ENCODE measurements at places on chromosomes 7 and 10.

DNA sequence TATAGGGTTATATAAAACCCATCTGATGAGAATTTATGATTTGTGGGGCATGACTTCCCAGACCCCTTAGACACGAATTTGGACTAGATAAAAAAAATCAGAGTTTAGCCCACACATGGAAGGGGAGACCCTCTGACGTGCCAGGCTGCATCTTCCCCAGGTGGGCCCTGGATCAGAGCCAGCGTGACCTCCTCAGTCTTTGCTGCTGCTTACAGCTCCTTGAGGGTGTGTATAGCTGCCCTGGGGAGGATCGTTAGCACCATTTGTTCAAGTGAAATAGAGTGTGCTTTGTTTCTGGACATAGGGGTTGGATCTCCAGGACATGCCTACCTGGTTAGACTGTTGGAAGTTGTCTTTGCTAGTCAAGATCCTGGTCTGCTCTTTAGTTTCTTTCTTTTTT lies 54.2 kb downstream of the DOCK1 start:
- no peak for DNase-seq

GRCh38 chr7:7959979-7960670 lies 8.5 kb upstream of the GLCCI1 start:
- DNase-seq, result no peak

DNA sequence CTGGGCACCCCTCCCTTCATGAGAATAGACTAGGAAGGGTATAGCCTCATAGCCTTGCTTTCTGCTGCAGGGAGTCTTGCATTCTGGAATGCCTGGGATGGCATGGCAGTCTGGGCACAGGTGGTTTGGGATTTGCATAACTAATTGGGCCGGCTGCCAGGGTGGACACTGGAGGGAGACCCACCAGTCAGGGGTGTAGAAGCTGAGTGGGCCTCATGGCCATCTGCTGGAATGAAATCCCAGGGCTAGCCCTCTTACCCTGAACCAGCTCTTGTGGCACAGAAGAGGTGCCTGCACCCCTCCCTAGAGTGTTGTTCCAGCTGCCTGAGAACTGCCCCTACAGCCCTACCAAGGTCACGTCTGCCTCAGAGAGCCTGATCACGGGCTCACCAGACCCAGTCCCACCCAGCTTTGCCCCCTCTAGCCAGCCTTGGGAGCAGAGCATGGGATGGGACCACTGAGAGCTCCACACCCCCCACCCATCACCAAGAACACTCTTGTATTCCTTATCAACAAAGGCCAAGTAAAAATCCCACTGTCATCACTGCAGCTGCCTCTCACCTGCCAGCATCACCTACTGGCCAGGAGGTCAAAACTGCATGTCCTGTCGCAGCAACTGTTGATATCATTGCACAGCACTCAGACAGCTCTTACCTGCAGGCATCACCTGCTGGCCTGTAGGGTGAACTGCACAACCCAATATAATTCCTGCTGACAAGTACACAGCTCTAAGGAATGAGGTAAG lies 148.9 kb downstream of the ZEB1 start:
- no peak for DNase-seq

DNA sequence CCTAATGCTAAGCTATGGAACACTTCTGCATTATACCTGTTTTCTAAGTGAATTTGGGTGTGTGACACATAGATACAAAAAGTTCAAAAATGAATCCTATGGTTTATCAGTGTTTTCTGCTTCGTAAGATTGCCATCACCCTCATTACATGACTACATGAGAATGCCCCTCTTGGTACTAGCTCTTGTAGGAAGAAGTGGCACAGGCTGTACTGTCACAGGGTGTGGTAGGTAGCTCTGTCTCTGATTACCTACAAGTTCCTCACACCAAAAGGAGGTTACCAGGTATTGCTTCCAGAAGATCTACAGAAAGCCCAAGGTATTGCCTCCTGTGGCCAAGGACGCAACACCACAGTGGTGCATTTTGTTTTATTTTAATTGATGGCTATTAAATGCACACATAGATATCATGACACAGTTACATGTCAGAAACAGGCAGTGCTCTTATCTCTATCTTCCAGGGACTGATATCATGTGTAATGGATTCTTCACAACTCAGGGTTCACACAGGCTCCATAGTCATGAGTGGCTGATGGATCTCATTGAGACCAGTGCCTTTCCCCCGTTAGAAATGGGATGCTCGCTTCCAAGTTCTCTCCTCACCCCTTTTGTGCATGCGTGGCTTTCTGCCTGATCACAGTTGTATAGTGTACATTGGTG lies 6.6 kb downstream of the OPTN start:
- no peak for DNase-seq

DNA sequence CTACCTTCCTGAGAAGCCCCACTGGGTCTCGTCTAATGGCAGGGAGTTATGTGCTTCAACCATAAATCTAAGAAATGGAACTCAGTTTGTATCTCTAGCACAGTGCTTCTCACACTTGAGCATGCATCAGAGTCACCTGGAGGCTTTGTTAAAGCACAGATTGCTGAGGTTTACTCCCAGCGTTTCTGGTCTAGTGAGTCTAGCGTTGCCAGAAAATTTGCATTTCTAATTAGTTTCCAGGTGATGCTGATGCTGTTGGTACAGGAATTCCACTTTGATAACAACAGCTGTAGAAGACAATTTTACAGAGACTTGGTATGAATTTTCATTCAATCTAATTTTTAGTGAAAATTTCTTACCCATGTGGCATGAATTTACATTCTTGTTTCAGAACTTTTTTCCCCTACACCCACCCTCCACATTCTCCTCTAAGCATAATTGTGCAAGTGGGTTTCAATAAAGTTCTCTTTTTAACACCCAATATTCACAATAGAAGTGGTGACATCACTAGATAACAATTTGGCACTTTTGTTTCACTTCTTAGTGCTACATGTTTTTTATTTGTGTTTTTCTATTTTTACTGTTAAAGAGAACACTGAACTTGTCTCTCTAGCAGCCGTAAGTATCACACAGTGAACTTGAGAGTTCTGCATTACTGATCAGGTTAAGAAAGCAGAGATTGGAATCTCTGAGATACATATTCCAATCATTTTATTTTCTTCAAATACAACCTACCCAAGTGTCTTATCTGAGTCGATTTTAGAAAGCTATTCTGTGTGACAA lies 48.4 kb upstream of the BET1 start:
- DNase-seq, result no peak

DNA sequence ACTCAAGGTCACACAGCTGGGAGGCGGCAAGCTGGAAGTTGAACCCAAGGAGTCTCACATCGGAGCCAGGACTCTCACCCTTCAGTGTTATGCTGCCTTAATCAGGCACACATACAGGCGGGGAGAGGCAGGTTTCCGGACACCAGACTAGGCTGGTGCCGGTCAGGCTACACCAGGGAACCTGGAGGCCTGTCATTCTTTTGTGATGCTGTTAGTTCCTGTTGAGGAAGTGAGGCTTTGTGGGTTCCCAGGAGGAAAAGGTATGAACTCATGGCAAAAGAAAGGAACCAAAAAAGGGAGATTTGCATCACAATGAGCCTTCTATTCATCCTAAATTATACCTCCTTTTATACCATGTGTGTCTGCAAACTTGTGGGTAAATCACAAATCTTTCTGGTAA lies 103.8 kb downstream of the TCF7L2 start:
- no peak for DNase-seq

GRCh38 chr10:114356751-114357514 lies 47.4 kb downstream of the AFAP1L2 start:
- no peak for DNase-seq

- DNase-seq, result no peak
Measured at GRCh38 chr10:106500041-106500924, 664.2 kb downstream of the SORCS1 start.

DNA sequence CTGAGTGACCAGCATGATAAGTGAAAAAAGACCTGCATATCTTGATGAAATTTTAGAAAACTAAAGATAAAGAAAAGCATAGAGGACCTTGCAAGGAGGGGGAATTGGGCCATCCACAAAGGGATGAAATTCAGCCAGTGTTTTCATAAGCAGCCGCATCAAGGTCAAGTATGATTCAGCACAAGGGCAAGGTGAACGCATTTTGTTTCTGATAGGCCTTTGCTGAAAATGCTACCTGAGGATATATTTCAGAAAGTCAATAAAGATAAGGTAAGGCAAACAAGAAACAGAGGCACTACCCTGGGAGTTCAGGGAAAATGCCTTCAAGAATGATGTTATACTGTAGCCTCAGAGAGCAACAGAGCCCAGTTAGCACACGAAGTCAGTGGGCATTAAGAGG lies 55.0 kb upstream of the SHH start:
- no peak for DNase-seq

GRCh38 chr7:91034459-91035368 lies 229.5 kb upstream of the FZD1 start:
- peak; percentile 85 for DNase-seq

DNA sequence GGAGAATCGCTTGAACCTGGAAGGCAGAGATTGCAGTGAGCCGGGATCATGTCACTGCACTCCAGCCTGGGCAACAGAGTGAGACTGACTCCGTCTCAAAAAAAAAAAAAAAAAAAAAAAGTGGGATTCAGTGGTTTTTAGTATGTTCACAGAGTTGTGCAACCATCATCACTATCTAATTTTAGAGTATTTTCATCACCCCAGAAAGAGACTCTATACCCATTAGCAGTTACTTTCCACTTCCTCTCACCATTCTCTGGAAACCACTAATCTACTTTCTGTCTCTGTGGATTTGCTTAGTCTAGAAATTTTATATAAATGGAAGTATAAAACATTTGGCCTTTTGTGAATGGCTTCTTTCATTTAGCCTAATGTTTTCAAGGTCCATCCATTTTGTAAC lies 113.4 kb downstream of the ST7 start:
- DNase-seq, result no peak

DNA sequence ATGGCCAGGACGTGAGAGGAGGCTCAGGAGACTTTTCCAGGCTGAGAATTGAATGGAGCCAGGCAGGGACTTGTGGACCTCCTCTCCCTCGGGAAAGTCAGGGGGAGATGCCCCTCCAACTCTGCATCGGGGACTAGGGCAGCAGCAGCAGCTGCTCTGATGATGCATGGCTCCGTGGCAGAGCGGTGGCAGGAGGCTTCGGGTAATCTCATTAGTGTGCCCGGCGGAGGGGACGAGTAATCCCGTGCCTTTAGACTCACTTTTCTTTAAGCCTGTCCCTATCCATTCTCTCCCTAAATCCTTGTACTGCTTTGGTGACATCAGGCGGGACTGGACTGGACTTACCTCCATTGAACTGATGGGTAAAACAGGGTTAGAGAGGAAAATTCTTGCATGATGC lies 75.1 kb downstream of the ZMIZ1 start:
- no peak for DNase-seq

DNA sequence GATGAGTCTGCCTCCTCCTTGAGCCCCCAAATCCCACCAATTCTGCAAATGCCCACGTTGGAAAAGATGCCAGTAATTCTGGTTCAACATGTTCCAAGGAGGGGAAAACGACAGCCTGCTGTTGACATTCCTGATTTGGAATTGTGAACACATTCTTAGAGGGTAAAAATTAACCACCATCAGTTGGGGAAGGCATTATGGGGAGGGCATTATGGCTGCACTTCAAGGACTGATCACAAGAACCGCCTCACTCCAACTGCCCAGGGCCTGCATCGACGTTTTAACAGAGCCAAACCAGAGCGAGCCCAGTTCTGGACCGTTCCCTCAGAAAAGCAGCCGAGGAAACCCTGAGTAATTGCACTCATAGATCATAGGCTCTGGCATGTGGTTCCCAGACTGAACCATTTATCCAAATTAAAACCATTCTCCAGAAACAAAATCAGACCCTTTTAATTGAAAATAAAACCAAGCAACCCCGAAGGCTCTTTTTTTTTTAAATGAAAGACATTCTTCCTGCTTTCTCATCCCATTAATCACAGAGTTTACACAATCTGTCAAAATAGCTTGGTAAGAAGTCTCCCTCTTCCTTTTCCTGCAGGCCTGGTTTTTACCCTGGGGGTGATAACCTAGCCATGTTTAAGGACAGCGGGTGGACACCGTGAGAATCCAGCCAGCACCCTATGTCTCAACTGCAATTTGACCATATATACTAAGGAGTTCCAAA lies 8.0 kb downstream of the TNS3 start:
- no peak for DNase-seq

- DNase-seq, result no peak
Measured at GRCh38 chr10:118101501-118101900, 54.8 kb upstream of the RAB11FIP2 start.

- no peak for DNase-seq
Measured at GRCh38 chr10:58360412-58361004, 24.7 kb upstream of the TFAM start.

DNA sequence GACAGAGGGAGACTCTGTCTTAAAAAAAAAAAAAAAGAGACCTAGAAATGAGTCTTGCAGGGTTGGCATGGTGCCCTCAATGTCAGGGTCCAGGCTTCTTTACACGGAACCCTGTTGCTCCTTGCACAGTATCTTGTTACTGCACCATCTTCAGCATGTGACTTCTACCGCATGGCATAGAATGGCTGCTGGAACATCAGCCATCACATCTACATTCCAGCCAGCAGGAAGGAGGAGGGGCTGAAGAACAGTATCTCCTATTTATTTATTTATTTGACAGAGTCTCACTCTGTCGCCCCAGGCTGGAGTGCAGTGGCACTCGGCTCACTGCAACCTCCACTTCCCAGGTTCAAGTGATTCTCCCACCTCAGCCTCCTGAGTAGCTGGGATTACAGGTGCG lies 3.7 kb upstream of the ACHE start:
- DNase-seq, result no peak

DNA sequence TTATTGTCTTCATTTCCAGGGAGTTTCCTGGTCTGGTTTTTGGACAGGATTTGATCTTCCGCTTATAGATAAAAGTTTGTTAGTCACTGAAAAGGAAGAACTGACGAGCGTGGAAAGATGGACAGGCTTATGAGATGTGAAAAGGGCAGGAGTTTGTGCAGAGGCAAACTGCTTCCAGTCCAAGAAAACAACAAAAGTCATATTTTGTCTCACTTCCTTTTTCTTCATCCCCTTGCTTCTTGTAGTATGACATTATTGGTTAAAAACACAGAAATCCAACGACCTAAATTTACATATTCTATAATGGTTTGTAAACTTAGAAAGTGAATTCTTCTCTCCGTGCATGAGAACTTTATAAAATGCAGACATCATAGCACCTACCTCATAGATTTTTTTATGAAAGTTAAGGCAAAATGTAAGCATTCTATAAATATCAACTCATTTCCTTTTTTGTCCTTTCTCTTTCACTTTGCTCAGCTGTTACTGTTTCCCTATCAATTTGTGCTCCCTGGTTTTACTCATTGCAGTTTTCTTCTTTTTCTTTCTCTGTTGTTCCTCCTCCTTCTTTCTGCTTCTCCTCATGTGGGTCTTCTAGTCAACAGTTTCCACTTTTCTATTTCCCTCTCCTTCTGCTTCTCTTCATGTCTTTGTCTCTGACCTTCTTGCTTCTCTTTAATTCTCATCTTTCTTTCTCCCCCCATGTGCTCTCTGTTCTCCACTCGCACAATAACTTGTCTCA lies 370.2 kb downstream of the ARL4A start:
- DNase-seq, result no peak

- DNase-seq, result no peak
Measured at GRCh38 chr7:45685619-45686240, 111.6 kb downstream of the ADCY1 start.

DNA sequence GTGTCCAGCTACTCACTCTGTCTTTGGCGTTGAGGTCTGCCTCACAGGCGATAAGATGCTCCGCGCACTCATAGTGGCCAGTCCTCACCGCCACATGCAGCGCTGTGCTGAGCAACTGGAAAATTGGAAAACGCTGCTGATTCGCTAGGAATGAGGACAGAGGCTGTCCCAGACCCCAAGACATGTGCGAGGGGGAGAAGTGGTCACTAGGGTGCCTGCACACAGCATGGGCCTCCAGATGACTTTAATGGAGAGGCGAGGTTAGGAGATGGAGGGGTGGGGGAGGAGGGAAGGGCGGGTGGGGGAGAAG lies 5.2 kb downstream of the ANKRD1 start:
- DNase-seq, result no peak
